ENCODE measurements at places on chromosomes 11 and 22.

GRCh38 chr11:106121570-106122320, 44.3 kb downstream of the AASDHPPT start:
- no peak for DNase-seq

DNA sequence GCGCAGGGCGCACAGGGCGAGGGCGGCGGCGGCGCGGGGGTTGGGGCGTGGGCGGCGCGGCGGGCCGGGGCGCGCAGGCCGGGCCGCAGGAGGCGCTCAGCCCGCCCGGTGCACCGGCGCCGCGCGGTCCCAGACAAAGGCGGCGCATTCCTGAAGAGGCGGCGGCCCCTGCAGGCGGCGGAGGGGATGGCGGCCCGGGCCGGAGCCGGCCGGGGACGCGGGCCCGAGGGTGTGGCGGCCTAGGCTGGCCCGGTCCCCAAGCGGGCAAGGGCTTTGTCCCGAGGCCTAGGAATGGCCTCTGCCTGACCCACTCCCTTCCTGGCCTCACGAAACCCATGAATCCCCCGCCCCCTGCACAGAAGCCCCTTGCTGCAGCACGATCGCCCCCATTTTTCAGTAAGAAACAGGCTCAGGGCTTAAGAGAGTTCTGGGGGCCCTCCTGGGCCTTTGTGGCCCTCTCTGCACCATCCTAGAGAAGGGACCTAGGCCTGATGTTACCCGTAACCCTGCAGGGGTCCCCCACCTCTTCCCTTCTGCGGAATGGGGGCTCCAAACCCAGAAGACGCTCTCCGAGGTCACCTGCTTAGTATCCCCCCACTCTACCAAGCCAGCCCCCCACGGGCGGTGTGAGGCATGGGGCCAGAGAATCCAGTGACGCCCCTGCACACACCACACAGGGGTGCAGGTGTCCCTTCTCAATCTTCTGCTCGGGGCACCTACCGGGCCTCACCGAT, at the start of gene RTN4R:
RTN4R (minus strand) TSS at position 40 of the 734 bp plus-strand sequence. CDS start 226 bp downstream, outside the sequence.
- peak; percentile 70 for DNase-seq

- DNase-seq = no peak
Measured at GRCh38 chr11:86625544-86625943, 46.9 kb downstream of the ME3 start.

GRCh38 chr22:20823264-20823663, 35.3 kb downstream of the PI4KA start:
- DNase-seq = no peak

DNA sequence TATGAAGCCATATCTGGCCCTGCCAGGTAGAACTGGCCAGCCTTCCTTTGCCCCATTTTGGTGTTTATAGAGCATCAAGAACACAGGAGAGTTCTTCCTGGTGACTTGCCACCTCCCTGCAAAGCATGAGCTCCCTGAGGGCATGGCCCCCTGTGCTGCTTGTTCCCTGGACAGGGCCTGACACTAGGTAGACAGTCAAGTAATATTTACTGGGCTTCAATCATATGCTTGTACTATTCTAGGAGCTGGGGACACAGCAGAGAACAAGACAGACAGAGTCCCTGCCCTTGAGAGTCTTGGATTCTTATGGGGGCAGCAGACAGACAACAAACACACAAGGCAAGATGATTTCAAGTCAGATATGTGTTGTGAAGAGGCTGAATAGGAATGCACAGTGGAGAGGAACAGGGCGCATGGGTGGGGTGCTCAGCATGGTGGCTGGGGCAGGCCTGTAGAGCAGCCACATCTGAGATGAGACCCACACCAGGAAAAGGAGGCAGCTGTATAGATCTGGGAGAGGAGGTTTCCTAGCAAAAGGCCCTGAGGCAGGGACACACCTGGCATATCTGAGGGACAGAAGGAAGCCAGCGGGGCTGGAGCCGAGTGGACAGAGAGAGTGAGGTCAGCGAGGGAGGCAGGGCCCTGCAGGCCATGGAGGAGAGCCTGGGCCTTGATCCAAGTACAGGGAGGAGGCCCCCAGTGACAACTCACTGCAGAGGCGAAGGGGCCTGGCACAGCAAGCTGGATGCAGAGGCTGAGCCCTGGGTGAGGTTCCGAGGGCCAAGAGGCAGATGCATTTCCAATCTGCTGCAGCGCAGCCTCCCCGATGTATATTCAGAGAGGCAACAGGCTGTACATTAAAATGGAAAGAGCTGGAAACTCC, 10.2 kb upstream of the CBX6 start:
- no peak for DNase-seq

GRCh38 chr11:70737816-70738630, 339.7 kb downstream of the CTTN start:
- DNase-seq = no peak

DNA sequence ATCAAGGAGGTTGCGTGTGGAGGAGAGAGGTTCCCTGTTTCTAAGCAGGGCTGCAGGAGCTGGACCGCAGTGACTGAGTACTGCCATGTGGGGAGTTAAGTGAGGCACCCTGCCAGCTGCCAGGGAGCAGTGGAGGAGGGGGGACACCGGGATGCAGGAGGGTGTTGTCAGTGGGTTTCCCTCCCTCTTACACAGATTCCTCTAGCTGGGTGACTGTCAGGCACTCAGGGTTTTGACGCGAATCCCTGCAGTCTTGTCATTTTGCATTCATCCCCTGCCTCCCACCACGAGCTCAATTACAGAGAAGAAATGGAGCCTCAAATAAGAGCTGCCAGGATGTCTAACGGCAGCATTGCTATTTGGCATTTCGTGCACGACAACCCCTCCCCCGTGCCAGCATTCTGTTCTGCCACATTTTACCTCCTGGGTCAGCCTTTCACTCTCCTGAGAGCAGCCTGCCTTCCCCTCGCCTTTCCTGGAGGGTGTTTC, 119.8 kb upstream of the SORL1-AS1 start:
- DNase-seq = no peak

DNA sequence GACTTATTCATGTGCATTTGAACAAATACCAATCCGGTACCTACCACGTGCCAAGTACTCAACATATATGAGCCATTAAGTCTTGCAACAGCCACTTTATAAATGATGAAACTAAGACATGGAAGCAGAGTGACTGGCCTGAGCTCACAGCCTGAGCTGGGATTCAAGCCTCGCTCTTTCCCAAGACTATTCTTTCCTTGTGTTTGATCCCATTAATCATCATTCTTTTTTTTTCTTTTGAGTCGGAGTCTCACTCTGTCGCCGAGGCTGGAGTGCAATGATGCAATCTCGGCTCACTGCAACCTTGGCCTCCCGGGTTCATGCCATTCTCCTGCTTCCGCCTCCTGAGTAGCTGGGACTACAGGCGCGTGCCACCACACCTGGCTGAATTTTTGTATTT, 119.3 kb downstream of the ABTB2 start:
- no peak for DNase-seq

GRCh38 chr11:69013009-69013951, at the start of gene MRGPRF:
TSS of gene MRGPRF (minus strand) at chr11:69013246. CDS start at chr11:69009901, 3,345 bp downstream.
- no peak for DNase-seq

- peak; percentile 21 for DNase-seq
Measured at GRCh38 chr11:19524171-19524671, 188.4 kb upstream of the NAV2 start.

- no peak for DNase-seq
Measured at GRCh38 chr22:30228509-30229359, 17.8 kb downstream of the LIF start.

- no peak for DNase-seq
Measured at GRCh38 chr11:33685082-33685481, 15.5 kb downstream of the C11orf91 start.

DNA sequence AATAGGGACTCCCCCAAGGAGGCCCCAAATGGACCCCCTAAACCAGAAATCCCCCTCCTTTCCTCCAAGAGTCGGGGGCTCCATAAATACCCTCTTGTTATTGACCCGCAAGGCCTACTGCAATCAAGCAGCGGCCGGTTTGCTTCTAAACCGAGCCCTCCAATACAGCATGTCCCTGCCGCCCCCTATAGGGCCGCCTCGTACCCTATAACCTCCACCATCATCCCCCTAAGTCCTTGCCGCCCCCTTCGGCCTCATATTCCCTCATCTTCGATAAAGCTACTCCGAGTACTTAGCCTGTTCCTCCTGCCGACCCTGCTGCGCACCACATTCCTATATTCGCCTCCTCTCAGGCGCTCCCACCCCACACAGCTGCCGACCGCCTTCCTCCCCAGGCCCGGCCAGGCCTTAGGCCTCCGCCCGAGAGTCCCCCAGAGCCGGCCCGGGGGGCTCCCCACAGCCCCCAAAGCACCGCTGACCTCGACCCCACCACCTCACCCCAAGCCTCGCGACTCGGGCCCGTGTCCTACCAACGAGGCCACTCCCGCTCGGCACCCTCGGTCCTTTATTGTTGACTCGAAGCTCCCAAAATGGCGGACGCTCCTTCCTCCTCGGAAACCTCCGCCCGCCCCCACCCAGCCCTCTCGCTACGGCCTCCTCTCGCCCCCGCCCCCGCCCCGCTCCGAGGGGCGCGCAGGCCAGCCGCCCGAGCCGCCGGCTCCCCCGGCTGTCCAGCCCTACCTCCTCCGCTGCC, 430 bp downstream of the DDX6 start:
- DNase-seq = peak; percentile 51

- DNase-seq = no peak
Measured at GRCh38 chr11:33716243-33716642, 15.6 kb upstream of the C11orf91 start.

DNA sequence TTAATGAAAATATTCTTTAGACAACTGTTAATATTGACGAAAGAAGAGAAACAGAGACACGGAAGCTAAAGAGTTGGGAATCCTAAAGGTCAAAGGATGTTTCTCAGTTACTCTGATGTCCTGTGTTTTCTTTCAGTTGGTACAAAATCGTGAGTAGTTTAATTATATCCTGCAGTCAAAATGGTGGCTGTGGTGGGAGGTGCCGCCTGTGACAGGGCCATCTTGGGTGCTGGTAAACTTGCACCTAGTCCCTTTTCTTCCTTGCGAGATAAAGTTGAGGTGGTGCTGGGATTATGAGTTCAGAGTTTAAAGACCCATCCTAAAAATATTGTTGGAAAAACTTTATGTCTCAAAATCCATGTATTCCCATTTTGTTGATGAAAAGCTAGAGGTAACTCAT, 2.2 kb downstream of the CECR2 start:
- DNase-seq = no peak

DNA sequence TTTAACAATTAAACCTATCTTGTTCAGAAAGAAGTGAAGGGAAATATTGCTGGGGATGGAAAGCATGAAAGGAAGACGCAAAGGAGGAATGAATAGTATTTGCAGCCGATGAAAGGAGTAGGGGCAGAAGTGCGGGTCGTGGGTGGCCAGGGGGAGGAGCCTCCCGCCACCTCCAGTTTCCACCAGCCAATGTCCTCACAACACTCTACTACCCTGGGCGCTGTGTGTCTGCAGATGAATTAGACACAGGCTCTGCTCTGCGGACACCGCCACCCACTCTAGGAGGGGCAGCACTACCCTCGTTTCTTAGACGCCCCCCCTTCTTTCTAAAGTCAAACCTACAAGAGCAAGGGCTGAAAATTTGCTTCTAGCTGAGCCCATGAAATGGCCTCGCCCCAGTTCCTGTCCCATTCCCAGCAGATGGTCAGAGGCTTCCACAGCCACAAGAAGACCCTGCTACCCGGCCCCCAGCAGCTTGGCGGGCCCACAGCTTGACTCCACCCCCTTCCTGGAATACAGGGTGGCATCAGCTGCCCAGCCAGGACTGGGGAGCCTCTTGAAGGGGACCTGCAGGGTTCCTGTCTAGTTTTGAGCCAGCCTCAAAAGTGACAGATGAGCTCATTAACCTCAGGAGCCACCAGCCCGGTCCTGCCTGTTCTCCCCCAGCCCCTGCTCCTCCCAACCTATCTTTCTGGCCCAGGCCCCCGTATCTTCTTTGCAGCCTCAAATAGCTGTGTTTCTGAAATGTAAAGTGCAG, 268.1 kb downstream of the BUD13 start:
- no peak for DNase-seq

DNA sequence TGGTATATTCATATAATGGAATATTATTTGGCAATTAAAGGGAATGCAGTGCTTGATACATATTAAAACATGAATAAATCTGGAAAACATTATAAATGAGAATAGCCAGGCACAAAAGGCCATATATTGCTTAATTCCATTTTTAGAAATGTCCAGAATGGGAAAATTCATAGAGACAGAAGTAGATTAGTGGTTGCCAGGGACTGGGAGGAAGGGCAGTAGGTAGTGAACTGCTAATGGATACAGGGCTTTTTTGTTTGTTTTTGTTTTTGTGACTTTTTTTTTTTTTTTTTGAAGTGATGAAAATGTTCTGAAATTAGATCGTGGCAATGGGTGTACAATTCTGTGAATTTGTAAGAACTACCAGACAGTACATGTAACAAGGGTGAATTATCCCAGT, 86.1 kb downstream of the YAP1 start:
- DNase-seq = no peak

DNA sequence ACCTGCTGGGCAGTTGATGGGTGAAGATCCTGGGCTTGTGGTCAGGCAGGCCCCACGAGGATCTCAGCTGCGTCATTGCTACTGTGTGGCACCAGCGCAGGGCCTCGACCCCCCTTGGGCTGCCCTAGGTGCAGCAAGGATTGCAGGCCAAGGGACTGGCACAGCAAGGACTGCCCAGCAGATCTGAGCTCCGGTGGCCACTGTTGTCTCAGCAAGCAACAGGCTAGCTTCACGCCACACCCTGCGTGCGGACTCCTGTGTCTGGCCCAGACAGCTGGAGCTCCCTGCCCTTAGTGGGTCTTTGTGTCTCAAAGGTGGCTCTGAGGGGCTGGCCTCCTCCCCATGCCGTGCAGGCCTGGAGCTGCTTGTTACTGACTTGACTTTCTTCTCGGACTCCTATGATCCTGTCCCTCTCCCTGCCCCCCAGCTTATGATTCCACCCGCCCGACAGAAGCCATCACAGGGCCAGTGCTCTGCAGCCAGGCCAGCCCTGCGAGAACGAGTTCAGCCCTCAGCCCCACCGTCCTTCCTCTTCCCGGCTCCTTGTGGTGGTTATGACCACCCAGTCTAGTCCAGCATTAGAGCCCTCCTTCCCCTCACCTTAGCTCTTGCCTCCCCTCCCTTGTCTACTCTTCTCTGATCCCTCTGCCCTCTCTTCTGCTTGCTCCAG, 295.6 kb downstream of the TBC1D22A start:
- DNase-seq = no peak

DNA sequence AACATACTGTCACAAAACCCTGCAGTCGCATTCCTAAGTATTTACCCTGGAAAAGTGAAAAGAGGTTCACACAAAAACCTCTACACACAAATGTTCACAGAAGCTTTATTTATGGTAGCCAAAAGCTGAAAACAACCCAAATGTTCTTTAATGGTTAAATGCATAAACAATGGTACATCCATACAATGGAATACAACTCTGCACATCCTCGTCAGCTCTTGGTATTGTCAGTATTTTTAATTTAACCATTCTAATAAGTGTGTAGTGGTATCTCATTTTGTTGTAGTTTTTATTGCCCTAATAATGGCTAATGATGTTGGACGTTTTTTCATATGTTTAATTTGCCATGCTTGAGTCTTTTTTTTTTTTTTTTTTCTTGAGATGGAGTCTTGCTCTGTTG, 99.4 kb downstream of the ATXN10 start:
- DNase-seq = no peak

DNA sequence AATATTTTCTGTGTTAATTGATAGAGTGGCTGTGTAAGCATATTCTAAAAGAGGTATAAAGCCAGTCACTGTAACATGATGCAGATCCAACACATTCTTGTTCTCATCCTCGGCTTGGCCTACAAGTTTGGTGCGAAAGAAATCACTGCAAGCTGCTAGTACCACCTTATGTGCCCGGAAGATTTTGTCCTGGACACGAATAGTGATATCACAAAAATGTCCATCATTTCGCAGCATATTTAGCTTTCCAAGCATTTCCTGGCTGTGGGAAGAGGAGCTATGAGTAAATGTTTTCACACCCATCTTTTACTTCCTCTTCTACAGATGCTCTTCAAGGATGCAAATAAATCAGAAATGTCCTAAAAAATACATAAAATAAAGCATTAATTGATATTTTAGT, 53.1 kb downstream of the ZBTB44 start:
- no peak for DNase-seq

- DNase-seq = no peak
Measured at GRCh38 chr22:44325718-44326490, 13.2 kb upstream of the SHISAL1 start.

Data from progenitor cell of endocrine pancreas (in vitro differentiated cells).